EH (cell line): ENCODE measurements at places on chromosomes 4 and X.

DNA sequence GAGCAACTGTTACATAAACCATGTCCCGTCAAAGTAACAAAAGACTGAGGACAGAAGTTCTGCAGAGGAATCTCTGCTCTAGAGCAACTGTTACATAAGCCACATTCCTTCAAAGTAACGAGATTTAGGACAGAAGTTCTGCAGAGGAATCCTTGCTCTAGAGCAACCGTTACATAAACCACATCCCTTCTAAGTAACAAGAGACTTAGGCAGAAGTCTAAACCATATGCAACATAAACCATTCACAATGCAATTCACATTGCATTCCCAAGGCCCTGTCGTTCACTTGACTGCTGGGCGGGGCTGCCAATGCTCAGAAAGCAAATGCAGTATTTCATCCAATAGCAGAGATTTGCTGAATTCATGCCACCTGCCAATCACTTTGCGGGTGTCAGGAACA, 124.4 kb upstream of the PUDP start:
- peak; percentile 54 for DNase-seq

DNA sequence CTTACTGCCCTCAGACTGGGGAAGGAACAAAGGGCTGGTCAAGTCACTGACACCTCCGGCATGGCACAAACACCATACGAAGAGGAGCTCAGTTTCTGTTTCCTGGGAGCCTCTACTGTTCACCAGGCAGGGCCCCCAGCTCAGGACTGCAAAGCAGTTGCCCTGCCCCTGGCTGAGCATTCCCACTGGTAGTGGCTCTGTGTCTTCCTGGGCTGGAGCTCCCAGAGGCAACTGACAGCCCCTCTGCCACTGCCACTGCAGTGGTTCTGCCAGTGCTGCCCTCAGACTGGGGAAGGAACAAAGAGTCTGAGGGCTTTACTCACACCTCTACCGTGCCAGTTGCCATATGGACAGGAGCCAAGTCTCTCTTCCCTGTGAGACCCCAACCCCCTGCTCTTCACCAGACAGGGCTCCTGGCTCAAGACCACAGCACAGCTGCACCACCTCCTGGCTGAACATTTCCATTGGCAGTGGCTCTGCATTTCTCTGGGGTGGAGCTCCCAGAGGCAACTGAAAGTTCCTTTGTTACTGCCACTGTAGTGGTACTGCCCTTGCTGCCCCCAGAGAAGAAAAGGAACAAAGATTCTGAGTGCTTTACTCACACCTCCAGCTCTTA, 67.9 kb downstream of the SMARCA5 start:
- no peak for DNase-seq

DNA sequence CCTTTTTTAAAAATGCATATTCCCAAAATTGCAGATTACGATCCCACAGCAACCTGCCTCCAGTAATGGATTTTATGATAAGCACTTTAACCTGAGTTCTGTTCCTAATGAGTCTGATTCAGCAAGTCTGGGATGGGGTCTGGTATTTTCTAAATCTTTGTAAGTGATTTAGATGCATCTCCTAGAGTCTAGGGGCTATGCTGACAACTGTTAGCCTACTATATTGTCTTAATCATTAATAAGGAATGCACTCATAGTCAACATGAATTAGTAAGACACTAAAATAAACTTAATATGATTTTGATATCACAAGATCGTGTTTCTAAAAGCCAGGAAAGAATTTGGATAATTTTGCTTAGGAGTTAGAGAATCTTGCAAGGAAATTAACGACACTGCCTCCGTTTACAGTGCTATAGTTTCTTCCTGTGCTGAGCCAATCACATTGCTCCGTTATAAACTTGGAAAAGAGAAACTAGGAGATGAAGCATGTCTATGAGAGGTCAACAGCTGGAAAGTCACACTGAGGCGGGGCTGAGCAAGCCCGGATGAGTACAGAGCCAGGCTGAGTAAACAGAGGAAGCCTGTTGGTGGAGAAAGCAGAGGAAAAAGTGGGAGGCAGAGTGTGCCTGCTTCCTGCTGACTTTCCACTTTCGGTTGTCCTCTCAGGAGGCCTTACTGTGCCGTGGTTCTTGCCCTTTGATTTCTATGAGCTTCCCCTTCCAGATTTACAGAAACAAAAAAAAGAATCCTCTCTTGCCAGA, 5.4 kb downstream of the SCARB2 start:
- peak; percentile 94 for DNase-seq

DNA sequence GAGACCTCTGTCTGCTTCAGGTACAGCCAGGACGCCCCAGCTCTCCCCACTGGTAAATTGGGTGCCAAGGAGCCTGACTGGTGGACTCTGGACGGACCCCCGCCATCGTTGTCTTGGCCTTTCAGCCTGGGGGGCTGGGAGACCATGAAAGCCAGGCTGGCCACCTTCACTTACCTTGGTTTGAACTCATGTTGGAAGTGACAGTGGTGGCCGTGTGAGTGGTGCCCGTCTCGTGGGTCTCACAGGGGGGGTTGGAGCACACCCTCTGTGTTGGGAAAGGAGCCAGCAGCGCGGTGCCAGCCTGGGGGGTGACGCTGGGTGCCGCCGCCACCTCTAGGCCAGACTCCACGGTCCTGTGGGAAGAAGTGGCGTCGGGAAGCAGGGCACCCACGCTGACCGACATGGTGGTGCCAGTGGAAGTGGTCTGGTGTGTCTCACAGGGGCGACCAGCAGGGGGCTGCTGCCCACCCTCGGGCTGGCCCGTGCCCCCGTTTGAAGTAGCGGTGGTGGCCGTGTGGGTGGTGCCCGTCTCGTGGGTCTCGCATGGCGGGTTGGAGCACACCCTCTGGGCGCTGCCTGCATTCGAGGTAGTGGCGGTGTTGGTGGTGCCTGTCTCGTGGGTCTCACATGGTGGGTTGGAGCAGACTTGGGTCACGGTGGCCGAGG, 9.6 kb upstream of the RENBP start:
- DNase-seq, result no peak

- DNase-seq, result no peak
Observed at GRCh38 chr4:70991596-70991995, 1.9 kb upstream of the DCK start.

DNA sequence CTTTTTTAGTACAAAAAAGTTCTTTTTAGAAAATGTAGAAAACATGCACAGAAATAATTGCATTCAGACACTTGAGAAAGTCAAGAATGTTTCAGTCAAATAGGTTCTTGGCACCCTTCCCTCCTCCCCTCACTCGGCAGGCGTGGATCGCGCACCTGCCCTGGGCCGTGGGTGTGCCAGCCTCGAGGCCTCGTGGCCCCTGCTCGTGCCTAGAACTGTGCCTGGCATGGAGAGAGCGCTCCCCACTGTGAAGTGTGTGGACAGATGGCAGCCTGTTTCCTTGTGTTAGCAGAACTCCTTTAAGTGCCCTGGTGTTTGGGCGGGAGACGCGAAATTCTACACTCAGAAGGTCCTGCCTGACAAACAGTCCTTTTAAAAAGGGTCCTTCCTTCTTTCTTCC, 14.7 kb downstream of the RGS12 start:
- DNase-seq, result no peak

- DNase-seq, result peak; percentile 63
Observed at GRCh38 chr4:177485528-177485927, 43.3 kb upstream of the AGA start.

GRCh38 chrX:130626521-130626920, 224.7 kb downstream of the RBMX2 start:
- DNase-seq, result peak; percentile 52

DNA sequence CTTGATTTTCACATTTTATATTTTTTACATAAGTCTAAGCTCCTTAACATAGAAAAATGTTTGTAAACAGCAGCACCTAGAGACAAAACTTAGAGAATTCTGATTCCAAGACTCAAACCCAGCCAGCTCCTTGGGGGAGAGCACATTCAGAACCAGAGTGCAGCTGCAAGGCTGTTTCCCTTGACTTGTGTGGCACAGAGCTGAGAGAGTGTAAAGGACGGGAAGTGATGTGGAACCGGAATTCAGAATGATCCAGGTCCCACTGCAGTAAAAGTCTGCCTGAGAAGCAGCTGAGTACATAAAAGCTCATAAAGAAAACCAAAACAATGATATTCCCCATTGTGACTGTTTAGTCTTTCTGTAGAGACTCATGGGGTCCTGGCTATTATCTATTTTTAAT, 713.8 kb downstream of the RAB28 start:
- no peak for DNase-seq

DNA sequence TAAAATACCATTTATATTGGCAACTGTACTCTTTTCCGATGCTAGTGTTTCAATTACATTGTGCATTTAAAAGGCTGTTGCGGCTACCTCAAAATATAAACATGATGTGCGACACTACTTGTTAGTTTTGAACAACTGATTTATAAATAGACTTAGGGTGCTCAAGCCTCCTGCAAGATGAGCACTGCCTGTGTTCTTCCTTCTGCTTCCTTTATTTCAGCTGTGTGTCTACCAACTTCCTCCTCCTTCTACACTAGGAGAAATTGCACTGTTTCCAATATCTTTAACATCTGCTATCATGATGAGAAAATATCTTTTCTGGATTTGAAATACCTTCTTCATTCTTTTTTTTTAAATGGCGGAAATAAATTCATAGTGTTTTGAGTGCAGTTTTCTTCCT, 24.0 kb downstream of the TET2 start:
- DNase-seq, result no peak

DNA sequence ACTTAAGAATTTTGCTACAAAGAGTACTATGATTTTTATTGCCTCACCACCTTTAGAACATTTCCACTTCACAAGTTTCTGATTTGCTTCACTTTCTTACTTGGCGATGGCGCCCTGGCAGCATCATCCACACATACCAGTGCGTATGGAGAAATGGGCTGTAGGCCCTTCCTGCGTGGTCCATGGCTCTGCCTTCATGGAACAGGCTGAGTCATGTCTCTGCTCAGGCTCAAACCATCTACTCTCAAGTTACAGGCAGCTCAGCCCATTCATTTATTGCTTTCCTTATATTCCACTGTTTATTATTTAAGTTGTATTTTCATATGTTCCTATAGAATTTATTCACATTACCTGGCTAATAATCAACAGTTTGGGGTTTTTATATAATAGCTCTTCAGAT, 21.1 kb downstream of the CASP3 start:
- DNase-seq, result no peak

DNA sequence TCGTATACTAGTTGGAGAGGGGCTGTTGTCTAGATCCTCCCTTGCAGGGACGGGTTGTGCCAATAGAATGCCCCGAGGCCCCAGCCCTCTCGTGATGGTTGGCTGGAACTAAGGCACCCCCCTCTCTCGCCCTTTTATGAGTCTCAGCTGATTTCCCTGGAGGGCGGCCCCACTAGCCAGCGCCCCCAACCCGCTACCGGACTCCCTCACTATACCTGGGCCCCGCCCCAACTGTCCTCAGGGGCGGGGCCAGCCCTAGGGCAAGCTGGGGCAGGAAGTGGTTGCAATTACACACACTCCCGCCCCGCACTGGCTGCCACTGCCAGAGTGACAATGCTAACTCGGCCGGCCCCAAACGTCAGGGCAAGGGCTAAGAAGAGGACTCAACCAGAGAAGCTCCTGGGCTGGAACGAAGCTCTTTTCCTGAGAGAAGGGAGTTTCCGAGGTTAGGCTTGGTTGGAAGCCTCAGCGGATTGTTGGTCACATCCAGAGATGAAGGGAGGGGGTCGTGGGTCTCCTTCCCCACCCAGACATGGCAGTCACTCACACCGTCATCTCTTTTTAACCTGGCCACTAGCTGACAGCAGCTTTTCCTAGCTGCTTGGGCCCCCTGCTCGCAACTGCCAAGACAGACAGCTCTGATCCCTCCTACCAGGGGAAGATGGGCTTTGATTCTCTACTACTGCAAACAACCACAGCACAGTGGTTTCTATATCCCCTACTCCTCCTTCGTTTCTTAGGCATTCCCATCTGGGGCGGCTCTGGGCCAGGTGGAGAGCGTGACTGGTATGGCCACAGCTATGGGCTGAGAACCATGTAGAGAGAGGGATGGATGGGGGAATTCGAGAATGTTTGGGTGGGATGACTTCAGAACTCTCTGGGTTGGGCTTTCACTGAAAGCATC, 21.0 kb upstream of the BCORL1 start:
- peak; percentile 54 for DNase-seq

GRCh38 chr4:102574317-102574716, 73.2 kb downstream of the NFKB1 start:
- no peak for DNase-seq

DNA sequence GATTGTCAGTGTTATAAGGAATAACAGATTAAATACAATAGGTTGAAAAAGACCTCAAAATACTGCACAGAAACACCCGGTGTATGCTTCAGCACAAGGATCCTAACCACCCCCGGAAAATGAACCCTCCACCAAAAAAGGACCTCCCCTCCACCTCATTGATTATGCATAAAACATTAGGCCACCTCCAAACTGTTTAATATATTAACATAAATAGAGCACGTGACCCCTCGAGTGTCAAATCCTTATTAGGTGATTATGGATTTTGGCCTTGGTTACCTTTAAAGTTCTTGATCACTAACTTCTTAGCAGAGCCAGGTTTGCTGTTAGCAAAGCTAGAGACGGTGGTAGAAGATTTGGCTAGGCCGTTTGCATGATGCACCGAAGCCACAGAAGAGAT, 958 bp downstream of the CUL4B start:
- DNase-seq, result peak; percentile 36

DNA sequence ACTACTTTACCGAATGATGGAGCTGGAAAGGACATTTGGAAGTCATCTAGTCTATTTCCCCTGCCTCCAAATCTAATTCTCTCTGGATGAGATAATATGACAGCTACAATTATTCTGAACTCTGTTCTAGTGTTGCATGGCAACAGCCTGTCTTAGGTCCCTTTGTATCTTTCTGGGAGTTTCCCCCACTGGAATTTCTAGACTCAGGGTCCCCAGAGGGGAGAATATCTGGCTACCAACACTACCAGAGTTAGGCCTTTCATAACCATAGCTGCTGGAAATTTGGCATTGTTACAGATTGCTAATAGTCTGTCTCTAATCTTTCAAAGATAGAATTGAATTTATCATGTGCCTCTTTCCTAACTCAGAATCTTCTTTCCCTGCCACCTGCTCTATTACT, 4.5 kb downstream of the MSN start:
- no peak for DNase-seq

DNA sequence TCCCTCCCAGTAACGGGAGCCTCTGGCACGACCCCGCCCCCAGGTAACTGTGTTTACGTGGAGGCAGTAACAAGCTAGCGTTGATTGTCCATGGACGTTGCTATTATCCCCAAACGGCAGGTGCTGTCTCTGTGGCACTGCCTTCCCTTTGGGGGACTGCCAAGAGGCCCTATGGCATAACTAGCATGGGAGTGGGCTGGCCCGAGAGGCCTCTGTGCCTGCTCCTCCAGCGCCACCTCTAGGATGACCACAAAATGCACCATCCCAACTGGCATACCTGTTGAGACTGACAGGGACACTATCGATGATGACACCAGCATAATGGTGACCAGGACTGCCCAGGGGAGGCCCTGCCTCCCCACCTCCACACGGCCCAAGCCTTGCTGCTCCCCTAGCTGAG, 1.5 kb downstream of the SRPK3 start:
- no peak for DNase-seq

DNA sequence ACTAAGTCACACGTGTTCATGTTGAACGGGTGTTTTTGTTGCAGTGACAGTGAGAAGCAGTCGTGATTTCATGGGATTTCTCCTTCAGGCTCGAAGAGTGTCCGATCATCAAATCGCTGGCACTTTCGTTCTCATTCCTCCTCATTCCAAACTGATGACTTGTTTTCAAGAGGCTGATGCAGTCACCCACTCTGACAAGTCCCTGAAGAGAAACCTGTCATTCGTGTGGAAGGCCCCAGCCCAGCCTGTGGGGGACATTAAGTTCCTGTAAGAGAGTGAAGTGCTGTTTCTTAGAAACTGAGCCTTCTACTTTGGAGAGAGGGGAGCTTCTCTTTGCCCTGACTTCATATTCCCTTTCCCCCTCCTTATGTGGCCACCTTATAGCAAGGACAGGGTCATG, 8.0 kb downstream of the REELD1 start:
- peak; percentile 78 for DNase-seq
